ENCODE measurements at places on chromosomes 3 and 15. TPM values are rescaled to one million over a fixed set of nuclear protein-coding genes. Genes with fewer than 3 reads are reported as not detected.
A peak's percentile ranks its signal among the peaks of the same experiment; 100 is the strongest.

GRCh38 chr3:170222647-170223541 lies 670 bp downstream of the PRKCI start:
- DNase-seq = peak; percentile 47
- H3K36me3 ChIP-seq = no peaks in the 10 kb centered on the region
- peak overlapping the region; percentile 99 for H3K27ac ChIP-seq
- no peaks in the 10 kb centered on the region for H3K27me3 ChIP-seq
- peak overlapping the region; percentile 86 for H3K4me3 ChIP-seq
- H3K4me1 ChIP-seq = peaks cover 32% of the 10 kb centered on the region

DNA sequence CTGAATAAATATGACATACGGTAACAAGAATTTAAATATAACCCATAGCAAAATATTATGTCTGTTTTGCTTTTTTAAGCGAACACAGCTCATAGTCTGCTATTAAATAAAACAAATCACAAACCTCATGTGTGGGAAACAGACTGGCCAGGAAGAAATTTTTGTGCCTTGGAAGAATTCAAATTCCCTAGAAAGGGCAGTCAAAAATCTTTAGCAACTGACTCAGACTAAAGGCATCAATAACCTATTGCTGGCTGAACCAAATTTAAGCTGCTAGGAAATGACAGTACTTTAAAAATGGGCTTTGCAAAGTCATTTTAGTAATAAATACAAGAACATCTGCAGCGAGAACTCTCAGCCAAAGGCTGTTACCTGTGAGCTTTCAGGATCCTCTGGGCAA lies 151.4 kb downstream of the PLD1 start:
- DNase-seq = no peak
- no peaks in the 10 kb centered on the region for H3K27me3 ChIP-seq
- H3K4me1 ChIP-seq = peaks cover 8% of the 10 kb centered on the region
- peaks cover 10% of the 10 kb centered on the region for H3K36me3 ChIP-seq
- H3K4me3 ChIP-seq = no peak overlapping the region

GRCh38 chr15:70420948-70421482 lies 323.3 kb upstream of the TLE3 start:
- peaks cover 85% of the 10 kb centered on the region for H3K27me3 ChIP-seq
- H3K4me1 ChIP-seq = peaks cover under 1% of the 10 kb centered on the region
- DNase-seq = no peak
- no peaks in the 10 kb centered on the region for H3K36me3 ChIP-seq
- no peak overlapping the region for H3K4me3 ChIP-seq
- H3K27ac ChIP-seq = no peak overlapping the region

- H3K4me1 ChIP-seq = peaks cover 6% of the 10 kb centered on the region
- H3K4me3 ChIP-seq = no peak overlapping the region
- H3K36me3 ChIP-seq = peaks cover 20% of the 10 kb centered on the region
Observed at GRCh38 chr15:76235186-76235826, 76.0 kb downstream of the ETFA start.

DNA sequence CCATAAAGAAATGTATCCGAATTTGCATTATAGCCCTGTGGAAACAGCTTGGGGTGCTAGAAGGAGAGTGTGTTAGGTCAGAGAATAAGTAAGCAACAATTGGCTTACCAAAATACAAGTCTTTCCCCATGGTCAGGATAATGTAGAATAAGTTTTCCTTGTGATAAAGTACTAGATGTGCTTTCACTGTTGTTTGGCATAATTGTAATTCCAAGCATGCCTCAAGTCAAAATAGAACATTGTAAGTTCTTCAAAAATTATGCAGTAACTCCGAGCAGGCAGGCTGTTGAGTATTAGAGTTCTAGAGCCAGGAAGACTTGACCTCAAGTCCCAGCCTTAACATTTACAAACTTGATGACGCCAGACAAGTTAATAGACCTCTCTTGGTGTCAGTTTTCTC lies 242.0 kb downstream of the TUSC7 start:
- H3K27ac ChIP-seq = no peak overlapping the region
- H3K36me3 ChIP-seq = no peaks in the 10 kb centered on the region
- H3K4me3 ChIP-seq = no peak overlapping the region
- no peaks in the 10 kb centered on the region for H3K4me1 ChIP-seq

- no peak for DNase-seq
- peaks cover 28% of the 10 kb centered on the region for H3K27me3 ChIP-seq
- no peak overlapping the region for H3K27ac ChIP-seq
- no peak overlapping the region for H3K4me3 ChIP-seq
- H3K4me1 ChIP-seq = peaks cover 5% of the 10 kb centered on the region
- H3K36me3 ChIP-seq = no peaks in the 10 kb centered on the region
Observed at GRCh38 chr15:65410036-65410435, 12.7 kb downstream of the IGDCC4 start.

- peaks cover 50% of the 10 kb centered on the region for H3K27me3 ChIP-seq
- no peak overlapping the region for H3K4me3 ChIP-seq
- no peaks in the 10 kb centered on the region for H3K36me3 ChIP-seq
- no peak for DNase-seq
- H3K4me1 ChIP-seq = no peaks in the 10 kb centered on the region
- no peak overlapping the region for H3K27ac ChIP-seq
Observed at GRCh38 chr3:77055841-77056341, 16.0 kb downstream of the ROBO2 start.

SLC35A5 gene
- 26.7 TPM for total RNA-seq

PLCH1 gene
- 0.12 TPM for total RNA-seq
